NCI-H2171 treated with DMSO at 0.1 percent for 48 hours (cell line): ENCODE measurements at places on chromosomes 7 and 10.

DNA sequence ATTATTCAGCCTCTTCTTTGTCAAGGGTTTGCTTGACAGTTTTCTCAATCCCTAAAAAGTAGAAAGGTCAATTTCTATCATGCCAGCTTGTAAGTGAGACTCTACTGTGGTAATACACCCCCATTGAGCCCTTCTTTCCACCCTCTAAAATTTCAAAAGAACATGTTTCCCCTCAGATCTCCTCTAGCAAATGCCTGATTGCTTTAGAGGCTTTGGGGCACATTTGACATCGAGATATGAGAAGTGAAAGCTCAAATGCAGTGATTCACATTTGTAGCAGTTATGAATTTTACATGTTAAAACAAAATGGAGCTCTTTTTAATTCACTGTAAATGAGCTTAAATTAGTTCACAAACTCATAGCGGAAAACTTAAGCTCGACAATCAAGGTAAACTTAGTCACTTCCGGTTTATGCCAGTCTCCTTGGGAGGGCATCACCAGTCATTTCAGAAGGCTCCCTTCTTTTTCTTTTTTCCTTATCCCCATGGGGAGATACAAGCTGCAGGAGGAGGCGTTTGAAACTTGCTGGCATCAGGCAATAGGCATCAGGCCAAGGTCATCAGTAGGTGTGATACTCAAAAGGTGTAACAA lies 55.3 kb upstream of the ADO start:
- no peak for DNase-seq

- peak; percentile 43 for DNase-seq
Measured at GRCh38 chr10:68348265-68348741, 15.6 kb upstream of the PBLD start.

DNA sequence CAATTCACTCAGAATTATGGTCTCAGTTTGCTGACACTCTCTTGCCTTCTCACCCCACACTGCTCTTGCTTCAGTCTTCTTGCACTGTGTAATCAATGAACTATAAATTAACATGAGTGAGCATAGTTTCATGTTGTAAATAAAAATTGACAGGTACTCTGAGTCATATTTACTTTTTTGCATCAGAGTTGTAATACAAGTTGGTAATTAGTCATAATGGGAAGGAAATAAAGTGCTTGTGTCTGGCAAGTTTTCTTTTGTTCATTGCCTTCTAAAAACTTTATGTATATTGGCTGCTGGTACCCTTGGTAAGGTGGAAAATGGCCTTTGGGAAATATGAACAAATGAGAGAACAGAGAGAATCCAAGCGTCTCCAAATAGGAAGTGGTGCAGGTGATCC lies 169.3 kb upstream of the MAGI2 start:
- no peak for DNase-seq

- no peak for DNase-seq
Measured at GRCh38 chr7:122183106-122183505, 39.1 kb upstream of the AASS start.

GRCh38 chr7:72406820-72407403 lies 5.2 kb downstream of the CALN1 start:
- DNase-seq = no peak

- no peak for DNase-seq
Measured at GRCh38 chr7:90530263-90530662, 60.8 kb downstream of the PTTG1IP2 start.

GRCh38 chr10:31774928-31775650 lies 153.5 kb downstream of the ARHGAP12 start:
- no peak for DNase-seq

DNA sequence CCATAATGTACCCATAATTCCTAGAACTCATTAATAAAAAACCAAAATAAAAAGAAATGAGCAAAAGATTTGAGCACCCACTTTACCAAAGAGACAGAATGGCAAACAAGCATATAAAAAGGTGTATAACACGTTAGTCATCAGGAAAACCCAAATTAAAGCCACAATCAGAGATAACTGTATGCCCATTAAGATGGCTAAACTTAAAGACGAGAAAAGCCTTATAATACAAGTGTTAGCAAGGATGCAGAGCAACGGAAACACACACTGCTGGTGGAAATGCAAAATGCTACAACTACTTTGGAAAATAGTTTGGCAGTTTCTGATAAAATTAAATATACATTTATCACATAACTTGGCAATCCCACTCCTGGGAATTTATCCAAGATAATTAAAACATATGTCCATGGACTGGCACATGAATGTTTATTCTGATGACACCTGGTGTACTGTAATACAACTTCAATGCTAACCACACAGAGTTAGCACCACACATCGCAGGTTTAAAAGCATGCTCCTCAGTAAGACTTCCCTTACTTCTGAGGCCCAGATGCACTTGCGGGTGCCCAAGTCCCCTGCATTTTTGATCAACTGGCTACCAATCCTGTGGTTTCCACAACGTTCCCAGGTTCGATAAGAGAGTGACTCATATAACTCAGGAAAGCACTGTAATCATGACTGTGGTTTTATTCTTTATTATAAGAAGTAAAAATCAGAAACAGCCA lies 158.6 kb downstream of the SNX13 start:
- DNase-seq = no peak

GRCh38 chr10:70176441-70176840 lies 6.1 kb upstream of the SAR1A start:
- no peak for DNase-seq

- DNase-seq = no peak
Measured at GRCh38 chr7:147279514-147279913, 1162.9 kb downstream of the CNTNAP2 start.

DNA sequence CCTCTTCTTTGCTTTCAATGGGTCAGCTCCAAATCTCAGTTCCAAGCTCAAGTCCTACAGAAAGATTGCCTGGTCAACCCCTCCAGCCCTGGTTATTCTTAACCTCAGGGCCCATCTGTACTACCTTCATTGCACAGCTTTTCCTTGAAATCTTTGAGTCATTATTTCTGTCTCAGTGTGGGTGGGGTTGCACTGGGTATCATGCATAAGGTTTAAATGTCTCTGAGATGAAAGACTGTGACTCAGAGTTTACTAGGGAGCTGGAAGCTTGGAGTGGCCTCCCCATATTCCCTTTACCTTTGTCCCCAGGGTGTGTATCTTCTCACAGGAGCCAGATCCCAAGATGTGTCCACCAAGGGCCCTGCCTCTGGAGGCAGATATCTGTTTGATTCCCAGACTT lies 3.3 kb upstream of the OR6V1 start:
- DNase-seq = no peak

DNA sequence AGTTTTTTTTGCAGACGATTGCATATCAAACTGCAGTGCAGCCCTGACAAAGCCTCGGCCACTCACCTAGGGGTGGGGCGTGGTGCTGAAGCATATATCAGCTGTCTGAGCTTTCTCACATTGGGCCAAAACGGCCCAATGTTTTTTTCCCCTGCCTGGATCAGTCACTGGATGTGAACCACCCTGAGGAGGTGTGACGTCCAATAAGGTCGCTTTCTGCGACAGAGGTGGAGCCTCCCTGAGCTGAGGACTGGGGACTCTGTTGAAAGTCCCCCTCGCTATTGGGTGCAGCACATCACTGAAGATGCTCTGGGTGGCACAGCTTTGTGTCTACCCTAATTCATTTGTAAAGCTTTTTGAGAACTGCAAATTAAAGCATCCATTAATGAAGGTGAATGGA lies 60.9 kb downstream of the SEM1 start:
- no peak for DNase-seq
